A549 (cell line): ENCODE measurements at places on chromosomes 1 and 21.
A peak's percentile ranks its signal among the peaks of the same experiment; 100 is the strongest.

- no peak for DNase-seq
Observed at GRCh38 chr1:54342288-54342687, 63.9 kb downstream of the SSBP3 start.

GRCh38 chr1:46096269-46097148 is 35.9 kb downstream of the PIK3R3 start:
- DNase-seq = no peak

DNA sequence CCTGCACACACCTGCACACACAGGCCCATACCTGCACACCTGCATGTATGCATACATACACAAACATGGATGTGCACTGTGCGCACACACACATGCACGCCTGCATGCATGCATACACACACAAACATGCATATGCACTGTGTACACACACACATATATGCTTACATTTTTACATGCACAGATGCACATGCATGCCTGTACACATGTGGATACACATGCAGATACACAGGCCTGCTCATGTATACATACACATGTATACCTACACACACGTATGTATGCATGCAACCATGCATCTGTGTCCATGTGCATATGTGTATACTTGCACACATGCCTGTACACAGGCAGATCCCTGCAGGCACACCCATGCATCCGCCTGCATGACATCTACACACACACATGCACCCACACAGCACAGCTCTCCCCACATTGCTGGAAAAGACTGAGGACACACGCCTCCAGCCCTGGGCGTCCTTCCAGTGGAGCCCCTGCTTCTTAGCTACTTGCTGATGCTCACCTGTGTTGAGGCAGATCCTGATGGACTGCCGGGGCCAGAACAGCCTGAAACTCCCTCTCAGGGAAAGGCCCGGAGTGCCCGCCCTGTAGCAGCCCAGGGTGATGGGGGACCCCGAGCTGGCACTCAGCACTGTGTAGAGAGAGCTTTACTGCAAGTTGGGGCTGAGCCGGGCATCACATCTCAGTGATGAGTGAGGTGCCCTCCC is 28.6 kb downstream of the KRTAP10-1 start:
- DNase-seq = no peak

GRCh38 chr1:41915786-41916571 is 2.7 kb downstream of the HIVEP3 start:
- no peak for DNase-seq

DNA sequence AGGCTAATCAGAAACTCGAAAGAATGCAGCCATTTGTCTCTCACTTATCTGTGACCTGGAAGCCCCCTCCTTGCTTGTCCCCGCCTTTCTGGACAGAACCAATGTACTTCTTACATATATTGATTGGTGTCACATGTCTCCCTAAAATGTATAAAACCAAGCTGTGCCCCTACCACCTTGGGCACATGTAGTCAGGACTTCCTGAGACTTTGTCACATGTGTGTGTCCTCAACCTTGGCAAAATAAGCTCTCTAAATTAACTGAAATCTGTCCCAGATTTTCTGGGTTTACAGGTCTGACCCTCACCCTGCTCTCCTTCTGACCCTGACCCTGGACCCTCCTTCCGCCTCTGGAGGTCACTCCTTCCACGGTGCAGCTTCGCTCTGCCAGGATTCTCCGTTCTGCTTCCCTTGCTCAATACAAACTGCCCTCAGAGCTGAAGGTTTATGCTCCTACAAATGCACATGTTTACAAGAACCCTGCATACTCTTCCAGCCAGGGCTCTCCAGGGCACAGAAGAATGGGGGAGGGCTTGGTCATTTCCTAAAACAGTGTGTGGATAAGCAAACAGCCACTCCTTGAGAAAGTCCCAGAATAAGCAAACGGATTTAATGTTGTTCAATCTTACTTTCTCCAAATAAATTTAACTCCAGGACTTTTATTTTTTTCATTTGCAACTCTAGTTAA is 160.5 kb downstream of the ACTL8 start:
- DNase-seq = no peak

GRCh38 chr21:14382486-14382834 is 486 bp downstream of the HSPA13 start:
- DNase-seq = no peak

DNA sequence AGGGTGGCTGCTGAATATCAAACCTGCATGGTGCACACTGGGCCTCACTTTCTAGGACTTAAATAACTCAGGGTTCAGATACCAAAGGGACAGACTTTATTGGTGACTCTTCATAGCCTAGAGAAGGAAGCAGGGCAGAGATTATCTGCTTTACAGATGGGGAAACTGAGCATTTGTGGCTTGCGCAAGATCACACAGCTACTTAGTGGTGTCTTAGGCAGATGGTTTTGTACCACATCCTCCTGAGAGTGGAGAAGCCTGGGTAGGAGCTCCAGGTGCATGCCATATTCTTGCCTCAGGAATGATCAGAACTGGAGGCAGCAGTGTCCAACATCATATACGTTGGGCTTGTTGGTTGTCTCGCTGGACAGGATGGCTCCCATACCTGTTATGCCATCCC is 6.8 kb upstream of the DPH2 start:
- DNase-seq = no peak

GRCh38 chr1:82268826-82269225 is 468.1 kb downstream of the ADGRL2 start:
- no peak for DNase-seq

- no peak for DNase-seq
Observed at GRCh38 chr1:198837278-198838021, 198.6 kb downstream of the PTPRC start.

GRCh38 chr1:20154301-20154831 is 15.2 kb downstream of the PLA2G2F start:
- DNase-seq = no peak

- peak; percentile 62 for DNase-seq
Observed at GRCh38 chr1:39919545-39919944, 17.8 kb upstream of the MYCL start.

GRCh38 chr1:104029456-104029970 is 279.8 kb downstream of the AMY1C start:
- DNase-seq = no peak

DNA sequence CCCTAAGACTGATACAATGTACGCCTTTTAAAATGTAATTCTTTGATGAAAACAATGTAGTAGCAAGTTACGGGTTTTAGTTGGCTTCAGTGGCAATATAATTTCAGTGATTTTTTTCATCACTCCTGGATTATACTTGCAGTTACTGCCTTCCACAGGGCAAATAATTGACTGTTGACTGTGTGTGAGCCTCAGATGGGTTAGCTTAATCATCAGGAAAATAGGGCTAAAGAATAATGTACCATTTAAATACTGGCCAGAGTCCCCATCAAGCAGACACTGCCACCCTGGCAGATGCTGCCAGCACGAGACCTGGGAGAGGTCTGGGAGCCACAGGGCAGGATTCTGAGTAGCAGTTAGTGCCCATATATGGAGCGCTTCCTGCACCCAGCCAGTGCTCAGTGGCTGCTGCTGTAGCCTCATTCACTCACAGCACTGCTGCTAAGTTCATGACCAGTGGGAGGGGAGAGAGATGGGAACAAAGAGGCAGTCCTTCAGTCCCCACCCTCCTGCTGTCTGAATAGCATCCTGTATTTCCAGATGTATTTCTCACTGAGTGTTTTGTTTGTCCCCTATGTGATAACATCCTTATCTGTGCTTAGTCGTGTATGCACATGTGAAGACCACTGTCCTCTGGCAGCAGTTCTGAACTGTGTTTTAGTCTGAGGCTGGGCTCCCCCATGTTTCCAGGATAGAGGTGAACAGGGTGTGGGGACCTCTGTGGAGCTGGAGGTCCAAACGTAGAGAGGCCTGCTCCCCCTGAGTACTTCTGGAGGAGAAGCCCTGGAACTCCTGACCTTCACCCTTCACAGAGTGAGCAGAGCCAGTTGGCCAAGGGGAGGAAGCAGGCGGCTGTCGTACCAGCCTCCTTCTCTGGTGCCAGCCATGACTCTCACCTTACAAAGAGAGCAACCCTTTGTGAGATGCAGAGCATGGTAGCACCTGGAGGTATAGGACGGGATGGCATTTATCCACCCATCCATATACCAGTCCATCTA is 80.4 kb downstream of the ADARB1 start:
- DNase-seq = peak; percentile 18

GRCh38 chr1:217059401-217059800 is 336.2 kb upstream of the ESRRG start:
- no peak for DNase-seq

- DNase-seq = no peak
Observed at GRCh38 chr1:117590273-117590925, 15.4 kb upstream of the TENT5C start.

GRCh38 chr1:66788231-66788939 is 12.7 kb downstream of the INSL5 start:
- no peak for DNase-seq
